ENCODE measurements at places on chromosomes 12 and 14.

- DNase-seq, result no peak
Measured at GRCh38 chr14:89963288-89963978, 7.7 kb downstream of the TDP1 start.

- no peak for DNase-seq
Measured at GRCh38 chr14:61934385-61934784, 172.2 kb downstream of the SNAPC1 start.

DNA sequence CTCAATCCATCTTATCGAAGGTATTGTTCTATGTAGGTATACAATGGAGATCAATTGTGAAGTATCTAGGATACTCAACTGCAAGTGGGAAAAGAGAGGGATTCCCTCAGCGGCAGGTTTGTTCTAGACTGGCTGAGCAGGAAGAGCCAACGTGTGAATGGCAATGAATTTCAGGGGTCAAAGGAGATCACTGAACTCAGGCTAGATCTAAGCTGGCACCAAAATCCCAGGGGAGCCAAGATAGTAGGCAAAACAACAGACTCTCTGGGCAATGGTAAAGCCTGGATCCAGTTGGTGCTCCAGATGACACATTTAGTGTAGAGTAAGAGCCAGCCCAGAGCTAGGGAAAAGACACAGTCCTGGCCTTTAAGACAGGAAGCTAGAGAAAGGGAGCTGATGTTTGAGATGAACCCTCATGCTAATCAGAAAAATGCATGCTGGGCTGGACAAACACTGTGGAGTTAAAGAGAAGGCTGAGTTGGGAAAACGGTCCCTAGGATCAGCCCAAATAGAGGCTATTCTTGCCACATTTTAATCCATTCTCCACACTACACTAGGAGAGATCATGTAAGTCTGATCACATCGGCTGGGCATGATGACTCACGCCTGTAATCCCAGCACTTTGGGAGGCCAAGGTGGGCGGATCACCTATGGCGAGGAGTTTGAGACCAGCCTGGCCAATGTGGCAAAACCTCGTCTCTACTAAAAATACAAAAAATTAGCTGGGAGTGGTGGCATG lies 45.6 kb downstream of the EFCAB11 start:
- DNase-seq, result no peak

- DNase-seq, result no peak
Measured at GRCh38 chr12:32644431-32644830, 34.7 kb upstream of the DNM1L start.

DNA sequence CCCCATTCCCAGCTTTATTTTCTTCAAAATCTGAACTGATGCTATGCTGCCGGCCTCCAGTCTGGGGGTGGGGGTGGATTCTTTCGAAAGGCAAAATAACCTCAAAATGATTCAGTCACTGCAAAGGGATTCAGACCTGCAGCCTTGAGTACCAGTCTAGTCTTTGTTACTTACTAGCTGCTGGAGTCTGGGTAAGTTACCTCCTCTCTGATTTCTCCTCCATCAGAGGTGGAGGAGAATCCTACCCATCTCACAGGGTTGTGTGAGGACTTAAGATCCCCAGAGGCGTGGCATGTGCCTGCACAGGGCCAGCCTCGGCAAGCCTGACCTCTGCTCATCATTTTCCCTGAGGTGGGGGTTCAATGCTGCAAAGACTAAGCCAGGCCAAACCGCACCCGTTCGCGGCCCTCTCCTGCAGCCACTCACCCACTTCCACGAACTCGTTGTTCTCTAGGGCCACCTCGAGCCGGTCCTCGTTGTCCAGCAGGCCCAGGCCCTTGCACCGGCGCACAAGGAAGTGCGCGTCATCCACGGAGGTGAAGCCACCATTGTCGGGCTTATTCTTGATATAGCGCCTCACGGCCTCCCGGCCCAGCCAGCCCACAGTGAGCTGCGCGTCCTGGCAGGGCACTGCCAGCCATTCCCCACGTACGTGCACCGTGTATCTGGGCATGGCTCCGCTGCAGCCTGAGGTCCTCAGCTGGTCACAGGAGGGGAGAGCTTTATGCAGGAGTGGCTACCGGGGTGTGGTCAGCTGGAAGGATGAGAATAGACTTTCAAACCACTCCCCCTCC lies 709 bp downstream of the HAL start:
- DNase-seq, result no peak

DNA sequence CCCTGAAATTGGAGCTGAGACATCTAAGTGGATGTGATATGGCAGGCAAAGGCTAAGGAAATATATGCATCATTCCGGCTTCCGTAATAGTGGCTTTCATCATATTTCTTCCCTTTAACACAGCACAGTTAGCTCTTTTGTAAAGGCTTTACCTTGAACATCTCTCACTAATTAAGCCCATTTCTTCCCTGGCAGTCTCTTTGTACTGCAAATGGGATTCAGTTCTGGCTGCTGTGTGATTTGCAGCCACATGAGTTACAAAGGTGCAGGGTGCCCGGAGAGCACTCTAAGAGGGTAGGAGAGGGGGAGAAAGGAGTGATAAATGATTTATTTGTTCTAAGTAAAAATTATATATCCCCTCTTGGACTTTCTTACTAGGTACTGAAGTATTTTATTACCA lies 232.1 kb upstream of the CCDC196 start:
- no peak for DNase-seq

DNA sequence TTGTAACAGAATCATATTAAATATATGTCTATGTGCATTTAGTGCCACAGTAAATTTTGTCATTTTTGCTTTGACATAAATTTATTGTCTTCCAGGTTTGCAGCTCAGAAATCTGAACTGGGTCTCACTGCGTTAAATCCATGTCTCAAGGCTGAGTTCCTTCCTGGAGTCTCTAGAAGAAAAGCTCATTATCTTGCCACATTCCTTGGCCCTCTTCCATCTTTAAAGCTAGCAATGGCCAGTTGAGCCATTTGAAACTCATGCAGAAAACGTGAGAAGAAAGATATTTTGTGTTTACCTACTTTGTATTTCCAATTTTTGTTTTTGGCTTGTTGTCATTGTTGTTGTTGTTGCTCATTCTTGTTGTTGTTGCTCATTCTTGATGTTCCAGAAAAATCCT lies 10.7 kb downstream of the PRH1 start:
- no peak for DNase-seq

GRCh38 chr14:93346926-93347721 lies at the start of gene COX8C:
Gene COX8C (plus strand): TSS chr14:93347182. CDS start chr14:93347269, 87 bp downstream.
- no peak for DNase-seq

GRCh38 chr12:66813137-66813892 lies 134.4 kb upstream of the GRIP1 start:
- peak; percentile 38 for DNase-seq

DNA sequence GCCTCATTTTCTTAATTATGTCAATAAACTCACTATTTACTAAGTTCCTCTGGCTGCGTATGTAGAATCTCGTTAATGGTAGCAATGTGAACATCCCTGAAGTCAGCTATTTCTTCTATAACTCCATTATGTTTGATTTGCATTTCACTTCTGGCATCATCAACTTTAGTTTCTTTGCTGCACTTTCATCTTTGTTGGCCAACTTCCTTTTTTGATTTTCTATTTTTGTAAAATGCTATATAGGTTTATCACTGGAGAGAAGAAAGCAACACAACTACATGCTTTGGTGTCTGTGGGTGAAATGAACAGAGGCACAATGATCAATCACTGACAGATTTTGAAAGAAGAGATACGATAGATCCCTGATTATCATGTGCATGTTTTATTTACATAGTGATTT lies 58.5 kb upstream of the ATF7IP start:
- no peak for DNase-seq

DNA sequence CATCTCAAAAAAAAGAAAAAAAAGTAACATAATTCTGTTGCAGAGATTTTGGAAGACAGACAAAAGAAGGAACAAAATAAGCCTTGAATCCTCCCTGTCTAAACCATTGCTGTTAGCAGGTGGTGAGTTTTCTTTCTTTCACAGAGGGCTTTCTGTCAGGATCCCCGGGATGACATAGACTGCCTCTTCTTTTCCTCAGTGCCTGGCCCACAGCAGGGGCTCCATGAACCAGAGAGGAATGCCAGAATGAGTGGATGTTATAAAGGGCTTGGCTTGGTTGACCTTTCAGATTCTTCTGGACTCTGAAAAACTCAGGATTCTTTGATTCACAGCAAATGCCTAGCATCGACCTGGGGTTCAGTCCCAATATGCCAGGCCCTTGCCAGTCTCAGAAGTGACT lies 45.8 kb upstream of the CORO1C start:
- DNase-seq, result no peak

DNA sequence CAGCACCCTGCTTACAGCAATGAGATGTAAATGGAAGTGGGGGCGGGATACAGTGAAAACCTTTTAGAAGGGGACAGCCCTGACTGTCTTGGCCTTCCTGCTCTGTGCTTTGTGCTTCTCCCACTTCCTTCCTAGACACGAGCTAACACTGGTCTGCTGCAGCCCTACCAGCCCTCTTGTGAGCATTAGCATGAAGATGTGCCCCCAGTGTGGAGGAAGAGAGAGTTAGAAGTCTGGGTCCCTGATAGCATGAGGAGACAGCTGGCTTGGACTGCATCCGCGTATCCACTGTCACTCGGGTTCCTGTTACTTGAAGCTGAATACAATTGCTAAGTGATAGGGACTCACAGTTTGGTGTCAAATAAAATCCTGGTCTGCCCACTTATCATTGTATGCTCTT lies 248.1 kb upstream of the SOX5 start:
- DNase-seq, result no peak
